ENCODE measurements at places on chromosomes 7 and 10. TPM values are rescaled to one million over a fixed set of nuclear protein-coding genes. Genes with fewer than 3 reads are reported as not detected.
A peak's percentile ranks its signal among the peaks of the same experiment; 100 is the strongest.

DNA sequence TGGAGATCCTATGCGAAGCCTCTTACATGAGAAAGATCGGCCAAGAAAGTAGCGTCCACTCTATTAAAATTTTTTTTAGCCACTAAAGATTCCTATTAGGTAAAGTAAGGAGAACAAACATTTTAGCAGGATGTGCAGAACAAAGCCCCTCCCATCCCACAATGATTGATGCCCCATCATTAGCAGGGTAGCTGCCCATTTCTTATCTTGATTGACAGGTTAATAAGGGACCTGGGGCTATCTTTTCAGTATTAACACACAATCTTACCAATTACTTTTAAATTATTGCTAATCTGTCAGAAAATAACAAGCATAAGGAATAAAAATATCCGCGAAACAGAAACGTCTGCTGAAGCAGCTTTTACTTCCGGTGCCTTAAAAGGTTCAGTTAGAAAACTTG is 5.1 kb downstream of the FZD8 start:
- DNase-seq, result no peak

DNA sequence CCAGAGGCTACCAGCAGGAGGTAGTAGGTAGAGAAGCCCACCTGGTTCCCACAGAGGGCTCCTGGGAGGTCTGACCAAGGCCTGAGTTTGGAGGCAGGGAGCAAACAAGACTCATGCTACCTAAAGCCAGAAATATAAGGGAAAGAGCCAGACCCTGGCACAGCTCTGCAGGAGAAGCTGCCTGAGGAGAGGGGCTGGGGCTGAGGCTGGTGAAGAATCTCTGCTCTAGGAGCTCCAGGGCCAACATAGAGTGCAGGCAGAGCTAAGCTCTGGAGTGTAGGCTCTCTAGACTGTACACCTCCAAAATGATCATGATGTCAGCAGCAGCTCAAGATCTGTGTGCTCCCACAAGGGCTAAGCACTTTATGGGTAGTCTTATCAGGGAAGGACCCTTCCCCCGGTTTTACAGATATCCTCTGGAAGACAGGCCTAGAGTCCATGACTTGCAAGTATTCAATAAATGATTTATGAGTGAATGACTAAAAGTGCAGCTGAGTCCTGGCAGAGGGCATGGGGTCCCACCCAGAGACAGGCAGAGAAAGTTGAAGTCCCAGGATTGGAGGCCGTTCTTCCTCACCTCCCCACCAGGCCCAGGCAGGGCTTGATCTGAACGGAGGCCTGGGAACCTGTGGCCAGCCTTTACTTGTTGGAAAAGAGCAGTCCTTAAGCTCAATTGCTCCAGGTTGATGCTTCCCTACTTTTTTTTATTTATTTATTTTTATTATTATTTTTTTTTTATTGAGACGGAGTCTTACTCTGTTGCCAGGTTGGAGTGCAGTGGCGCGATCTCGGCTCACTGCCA is 71.5 kb upstream of the LRRC4 start:
- DNase-seq, result no peak

GRCh38 chr7:539731-540411 is 20.2 kb upstream of the PDGFA start:
- DNase-seq, result no peak

- no peak for DNase-seq
Measured at GRCh38 chr7:6159097-6159483, 113.3 kb downstream of the CYTH3 start.

- peak; percentile 5 for DNase-seq
Measured at GRCh38 chr7:88357294-88357693, 50.6 kb upstream of the STEAP4 start.

- no peak for DNase-seq
Measured at GRCh38 chr10:120744040-120744439, 107.1 kb upstream of the WDR11 start.

- no peak for DNase-seq
Measured at GRCh38 chr7:82410461-82410860, 33.1 kb downstream of the CACNA2D1 start.

GRCh38 chr10:84478151-84478550 is 149.8 kb downstream of the CCSER2 start:
- no peak for DNase-seq

GRCh38 chr7:41002741-41003610 is 699.9 kb downstream of the INHBA start:
- DNase-seq, result peak; percentile 77

GRCh38 chr10:96448021-96448457 is 65.7 kb downstream of the TLL2 start:
- peak; percentile 49 for DNase-seq

- DNase-seq, result no peak
Measured at GRCh38 chr10:76299501-76299900, 868.1 kb downstream of the LRMDA start.

DNA sequence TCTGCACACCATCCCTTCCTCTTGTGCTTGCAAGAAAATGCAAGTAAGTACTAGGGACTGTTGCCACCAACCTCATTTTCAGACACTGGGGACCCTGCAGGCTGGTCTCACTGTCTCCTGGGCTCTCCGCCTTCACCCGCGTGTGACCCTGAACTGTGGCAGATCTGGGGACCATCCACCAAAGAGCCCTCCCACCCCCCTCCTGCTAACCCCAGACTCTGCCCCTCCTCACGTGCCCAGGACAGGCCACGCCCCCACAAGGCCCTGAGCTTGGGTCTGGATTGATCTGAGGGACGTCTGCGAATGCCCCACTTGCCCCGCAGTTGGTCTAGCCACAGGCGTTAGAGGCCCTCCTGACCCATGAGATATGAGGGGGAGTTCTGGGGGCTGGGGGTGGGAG is 8.1 kb downstream of the CNPY1 start:
- no peak for DNase-seq

DNA sequence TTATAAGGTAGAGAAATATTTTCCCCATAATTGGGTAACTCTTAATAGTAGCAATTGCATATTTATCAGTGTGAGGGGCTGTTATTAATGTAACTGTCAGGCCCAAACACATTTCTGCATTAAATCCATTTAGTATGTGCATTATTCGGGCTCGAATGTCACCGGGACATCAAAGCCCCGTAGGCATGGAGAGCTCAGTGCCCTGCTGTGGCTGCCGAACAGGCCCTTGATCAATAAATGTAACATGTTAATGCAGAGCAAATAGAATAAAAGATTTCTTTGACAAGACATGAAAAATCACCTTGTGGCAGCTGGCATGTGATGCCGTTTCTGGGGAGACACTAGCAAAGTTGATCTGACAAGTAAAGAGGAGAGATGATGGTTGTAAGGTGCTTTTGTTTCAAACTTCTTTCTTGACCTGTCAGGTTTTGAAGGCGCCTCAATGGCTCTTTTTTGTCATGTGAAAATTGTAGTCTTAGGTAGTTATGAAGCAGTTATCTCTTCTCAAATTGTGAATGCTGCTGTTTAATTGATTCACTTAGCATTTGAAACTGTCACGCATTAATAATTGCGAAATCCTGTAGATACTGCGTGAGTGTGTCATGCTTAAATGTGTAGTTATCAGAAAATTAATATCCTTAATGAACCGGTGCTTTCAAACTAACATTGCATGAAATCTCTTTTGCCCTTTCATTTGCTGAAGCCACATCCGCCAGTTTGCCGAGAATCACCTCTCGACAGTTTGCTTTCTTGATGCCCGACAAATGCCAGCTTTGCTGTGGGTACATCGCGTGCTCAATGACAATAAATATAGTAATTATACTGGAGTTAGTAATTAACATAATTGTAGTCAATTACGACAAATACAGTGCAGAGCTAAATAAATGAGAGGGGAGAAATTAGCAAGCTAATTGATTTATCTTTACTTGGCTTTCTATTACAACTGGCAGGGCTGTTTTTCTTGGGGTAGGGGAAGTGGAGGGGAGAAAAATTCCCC is 19.5 kb downstream of the LRMDA start:
- DNase-seq, result no peak

DNA sequence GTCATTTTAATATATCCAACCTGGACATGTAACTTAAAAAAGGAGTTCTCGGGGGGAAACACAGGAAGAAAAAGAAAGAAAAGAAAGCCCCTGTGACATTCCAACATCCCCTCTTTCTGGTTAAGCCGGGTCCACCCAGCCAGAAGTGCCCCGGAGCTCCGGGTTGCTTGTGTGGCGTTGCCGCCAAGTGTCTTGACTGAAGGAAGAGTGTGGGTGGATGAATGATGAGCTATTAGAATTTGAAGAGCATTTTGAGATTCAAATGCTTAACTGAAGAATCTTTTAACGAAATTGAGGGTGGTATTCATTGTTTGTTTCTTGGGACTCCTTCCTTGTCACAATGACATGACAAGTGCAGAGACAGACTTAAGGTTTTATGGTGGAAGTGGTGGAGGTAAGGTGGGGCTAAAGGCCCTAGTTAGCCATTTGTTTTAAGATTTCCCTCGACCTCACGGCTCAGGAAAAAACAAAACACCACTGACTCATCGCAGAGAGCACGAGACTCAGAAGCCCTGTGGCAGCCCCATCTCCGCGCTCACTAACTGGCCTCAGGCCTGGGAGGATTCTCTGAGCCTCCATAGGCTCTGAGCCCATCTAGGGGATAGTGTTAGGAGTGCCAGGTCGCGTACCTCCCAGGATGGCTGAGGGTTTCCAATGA is 1.8 kb upstream of the GLI3 start:
- peak; percentile 86 for DNase-seq

- DNase-seq, result no peak
Measured at GRCh38 chr10:98098247-98098646, 36.2 kb upstream of the R3HCC1L start.

DNA sequence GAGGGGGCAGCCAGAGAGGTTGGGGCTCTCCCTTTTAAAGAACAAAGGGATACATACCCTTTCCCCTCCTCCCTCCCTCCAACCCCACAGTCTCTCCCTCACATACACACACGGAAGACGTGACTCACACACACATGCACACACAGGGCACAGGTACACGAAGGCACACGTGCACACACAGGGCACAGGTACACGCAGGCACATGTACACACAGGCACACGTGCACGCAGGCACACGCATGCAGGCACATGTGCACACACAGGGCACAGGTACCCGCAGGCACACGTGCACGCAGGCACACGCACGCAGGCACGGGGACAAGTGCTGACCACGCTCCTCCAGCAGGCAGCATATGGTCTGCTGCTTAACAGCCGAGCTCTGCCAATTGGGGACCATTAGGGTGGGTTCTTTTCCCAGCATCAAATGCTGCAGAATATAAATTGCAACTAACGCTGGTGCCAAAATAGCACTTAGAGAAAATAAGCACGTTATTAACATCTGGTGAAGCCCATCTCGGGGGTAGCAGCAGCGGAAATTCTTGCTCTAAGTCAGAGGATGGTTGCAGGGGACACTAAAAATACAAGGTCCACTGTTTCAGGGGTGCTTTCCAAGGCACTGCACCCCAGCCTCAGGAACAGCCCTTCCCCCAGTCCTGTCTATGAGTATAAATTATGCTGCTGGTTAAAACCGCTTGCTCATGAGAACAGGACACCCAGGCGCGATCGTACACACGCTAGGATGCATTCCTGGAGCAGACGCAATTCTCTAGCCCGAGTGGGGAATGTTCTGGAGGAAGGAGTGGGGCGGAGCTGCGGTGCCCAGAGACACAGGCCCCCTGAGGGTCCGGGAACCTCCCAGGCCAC is 55.2 kb upstream of the TNRC18 start:
- peak; percentile 14 for DNase-seq

DNA sequence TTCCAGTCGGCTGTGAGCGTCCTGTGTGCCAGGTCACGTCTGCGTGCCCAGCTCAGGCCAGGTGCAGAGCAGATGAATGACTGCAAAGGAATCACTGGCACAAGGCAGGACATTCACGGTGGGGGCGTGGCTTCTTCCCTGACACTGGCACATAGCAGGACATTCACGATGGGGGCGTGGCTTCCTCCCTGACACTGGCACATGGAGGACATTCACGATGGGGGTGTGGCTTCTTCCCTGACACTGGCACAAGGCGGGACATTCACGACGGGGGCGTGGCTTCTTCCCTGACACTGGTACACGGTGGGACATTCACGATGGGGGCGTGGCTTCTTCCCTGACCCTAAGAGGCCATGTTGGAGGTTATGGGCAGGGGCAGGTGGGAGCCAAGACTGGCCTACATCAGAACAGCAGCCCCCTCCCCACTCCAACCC is 64.3 kb downstream of the MYL10 start:
- DNase-seq, result peak; percentile 54

- no peak for DNase-seq
Measured at GRCh38 chr10:100168313-100168643, 17.6 kb downstream of the ERLIN1 start.

DNA sequence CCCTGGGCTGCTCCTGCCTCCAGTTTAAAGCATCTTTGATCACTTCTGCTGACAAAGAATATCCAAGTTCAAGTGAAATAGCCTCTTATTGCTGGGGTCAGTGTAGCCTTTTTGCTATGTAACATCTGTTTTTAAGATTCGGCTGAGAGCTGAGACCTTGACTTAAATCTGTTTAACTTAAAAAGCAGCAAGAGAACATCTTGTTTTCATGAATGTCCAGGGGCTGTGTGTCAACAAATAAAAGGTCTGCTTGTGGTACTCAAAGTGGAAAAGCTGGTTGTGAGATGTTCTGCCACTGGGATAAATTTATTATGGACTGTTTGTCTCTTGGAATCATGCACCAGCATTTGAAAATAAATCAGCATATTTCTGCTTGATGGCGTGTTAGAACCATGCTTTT is 73.2 kb downstream of the CALD1 start:
- DNase-seq, result no peak

DNA sequence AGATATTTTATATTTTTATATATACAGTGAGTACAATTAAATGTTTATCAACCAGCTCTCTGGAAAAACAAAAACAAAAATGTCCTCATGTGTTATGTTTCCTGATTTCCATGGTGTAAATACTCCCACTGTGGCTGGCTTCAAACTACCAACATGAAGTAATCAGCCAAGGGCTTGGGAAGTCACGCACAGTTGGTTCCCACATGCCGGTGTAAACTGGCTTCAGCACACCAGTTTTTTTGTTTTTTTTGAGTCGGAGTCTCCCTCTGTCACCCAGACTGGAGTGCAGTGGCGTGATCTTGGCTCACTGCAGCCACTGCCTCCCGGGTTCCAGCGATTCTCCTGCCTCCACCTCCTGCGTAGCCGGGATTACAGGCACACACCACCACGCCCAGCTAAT is 11.8 kb downstream of the OSBPL3 start:
- no peak for DNase-seq

DNA sequence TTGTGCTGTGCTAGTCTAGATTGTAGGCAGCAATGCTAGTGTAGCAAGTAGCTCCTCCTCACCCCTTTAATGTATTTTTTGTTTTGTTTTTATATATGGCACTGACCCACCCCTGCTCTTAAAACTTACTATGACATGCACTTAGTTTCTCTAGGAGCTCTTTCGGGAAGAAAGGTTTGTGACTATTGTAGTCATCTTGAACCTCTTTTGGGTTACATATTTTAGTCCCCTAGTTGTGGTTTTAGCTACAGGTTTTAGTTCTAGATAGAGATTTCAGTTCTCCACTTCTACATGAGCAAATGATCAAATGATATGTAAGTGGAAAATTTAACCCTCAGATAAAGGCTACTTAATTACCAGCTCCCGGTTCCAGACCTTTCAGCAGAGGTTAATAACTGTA is 14.9 kb downstream of the MINPP1 start:
- no peak for DNase-seq

FGL2 gene
- total RNA-seq, result 0.13 TPM

MSMB gene
- not detected for total RNA-seq

NDUFA5 gene
- total RNA-seq, result 19.7 TPM

STK17A gene
- total RNA-seq, result 33.5 TPM

RTKN2 gene
- under 0.01 TPM for total RNA-seq

HEPACAM2 gene
- not detected for total RNA-seq

DYNC1I1 gene
- 14.0 TPM for total RNA-seq

EMX2 gene
- total RNA-seq, result not detected

SYT15B gene
- 0.89 TPM for total RNA-seq

ZNF804B gene
- not detected for total RNA-seq

GCK gene
- total RNA-seq, result 0.38 TPM

OR13A1 gene
- total RNA-seq, result not detected

VCL gene
- total RNA-seq, result 71.2 TPM

All from dermis microvascular lymphatic vessel endothelial cell (primary cell).